Stimulated activated CD8-positive, alpha-beta memory T cell treated with anti-CD3 and anti-CD28 coated beads, Interleukin-15, amount 100 ng/mL, for 48 hours (primary cell): ENCODE measurements at places on chromosomes 1 and 21.

DNA sequence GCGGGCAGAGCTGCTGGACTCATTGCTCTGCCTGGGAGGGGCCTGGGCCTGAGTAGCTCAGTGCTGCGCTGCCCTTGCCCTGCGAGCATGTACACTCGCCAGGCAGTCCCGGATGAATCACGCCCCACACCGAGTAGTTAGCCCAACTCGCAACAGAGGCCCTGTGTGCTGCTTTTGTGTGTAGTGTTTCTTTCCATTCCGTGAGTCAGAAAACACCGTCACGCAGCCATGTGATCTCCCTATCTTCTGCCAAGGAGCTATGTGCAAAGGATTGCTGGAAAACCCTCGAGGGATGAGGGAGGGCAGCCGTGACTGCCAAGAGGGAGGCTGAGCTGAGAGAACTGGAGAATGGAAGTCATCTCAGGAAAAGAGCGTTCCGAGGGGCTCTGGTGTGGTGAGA is 37.3 kb downstream of the NENF start:
- no peak for DNase-seq

DNA sequence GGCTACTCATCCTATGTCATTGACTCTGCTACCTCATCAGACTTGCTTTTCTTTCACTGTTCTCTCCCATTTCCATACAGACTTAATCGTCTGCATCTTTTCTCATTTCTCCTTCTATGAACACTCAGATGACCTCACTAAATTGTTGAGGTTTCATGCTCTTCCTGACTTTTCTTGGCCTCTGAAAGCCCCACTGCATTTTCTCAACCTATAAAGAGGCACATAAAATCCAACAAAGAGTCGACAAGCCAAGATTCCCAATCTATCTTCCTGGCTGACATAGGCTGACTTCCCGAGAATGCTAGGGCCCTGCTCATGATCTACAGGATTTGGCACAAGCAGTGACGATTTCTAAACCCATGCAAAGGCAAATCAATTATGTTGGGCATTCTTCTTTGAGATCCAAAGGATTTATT is 280.8 kb upstream of the DPYD start:
- no peak for DNase-seq

DNA sequence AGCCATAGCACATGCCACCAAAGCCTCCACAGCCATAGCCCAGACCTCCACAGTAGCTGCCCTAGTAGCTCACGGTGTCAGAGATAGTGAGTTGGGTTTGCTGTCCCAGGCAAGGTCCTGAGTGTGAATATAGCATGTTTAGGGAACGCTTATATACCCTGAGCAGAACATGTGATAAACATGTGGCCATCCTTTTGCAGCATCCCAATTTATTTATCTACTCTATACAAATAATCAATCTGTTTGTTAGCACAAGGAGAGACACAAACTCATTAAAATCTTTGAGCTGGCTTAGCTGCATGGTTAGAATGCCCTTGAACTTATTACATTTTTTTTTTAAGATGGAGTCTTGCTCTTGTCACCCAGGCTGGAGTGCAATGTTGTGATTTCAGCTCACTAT is at the start of gene KRTAP19-2:
TSS of gene KRTAP19-2 (minus strand) at position 101 of the 400 bp plus-strand sequence. CDS start at position 13, 88 bp downstream.
- DNase-seq, result no peak

DNA sequence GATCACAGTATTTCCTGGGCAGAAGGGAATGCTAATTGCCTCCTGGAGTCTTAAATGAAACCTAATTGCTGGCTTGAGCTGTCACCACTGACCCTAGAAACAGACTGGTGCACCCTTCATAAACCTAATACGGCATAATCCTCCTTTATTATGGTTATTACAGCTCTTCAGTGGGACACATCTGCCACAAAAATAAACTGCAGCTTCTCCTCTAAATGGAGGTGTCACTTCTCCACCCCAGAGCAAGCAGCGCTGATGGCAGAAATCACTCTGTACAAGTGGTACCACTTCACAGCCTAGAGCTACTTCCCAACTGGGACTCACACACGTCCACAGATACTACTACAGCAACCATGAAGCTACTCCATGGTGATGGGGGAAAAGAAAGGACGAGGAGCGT is 11.1 kb downstream of the PTPN14 start:
- DNase-seq, result no peak

DNA sequence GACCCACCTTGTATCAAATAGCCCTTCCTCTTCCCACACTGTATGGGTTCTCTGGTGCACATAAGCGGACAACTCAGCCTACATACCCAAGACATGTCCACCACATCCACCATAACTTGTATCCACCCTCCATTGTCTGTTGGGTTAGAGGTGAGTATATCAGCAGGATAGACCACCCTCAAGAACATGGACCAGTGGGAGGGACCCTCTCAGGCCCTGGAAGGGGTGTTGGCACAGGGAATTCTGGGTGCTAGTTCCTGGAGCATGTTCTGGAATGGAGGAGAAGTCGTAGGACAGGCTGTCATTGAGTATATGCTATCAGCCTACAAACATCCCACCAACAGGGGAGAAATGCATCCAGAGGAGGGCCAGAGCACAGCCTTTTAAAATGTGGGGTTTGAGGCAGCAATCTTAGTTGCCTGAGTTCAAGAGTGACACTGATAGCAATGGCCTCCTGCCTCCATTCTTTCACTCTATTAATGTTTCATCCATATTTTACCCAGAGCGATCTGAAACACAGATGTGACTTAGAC is 7.5 kb downstream of the CD55 start:
- no peak for DNase-seq

DNA sequence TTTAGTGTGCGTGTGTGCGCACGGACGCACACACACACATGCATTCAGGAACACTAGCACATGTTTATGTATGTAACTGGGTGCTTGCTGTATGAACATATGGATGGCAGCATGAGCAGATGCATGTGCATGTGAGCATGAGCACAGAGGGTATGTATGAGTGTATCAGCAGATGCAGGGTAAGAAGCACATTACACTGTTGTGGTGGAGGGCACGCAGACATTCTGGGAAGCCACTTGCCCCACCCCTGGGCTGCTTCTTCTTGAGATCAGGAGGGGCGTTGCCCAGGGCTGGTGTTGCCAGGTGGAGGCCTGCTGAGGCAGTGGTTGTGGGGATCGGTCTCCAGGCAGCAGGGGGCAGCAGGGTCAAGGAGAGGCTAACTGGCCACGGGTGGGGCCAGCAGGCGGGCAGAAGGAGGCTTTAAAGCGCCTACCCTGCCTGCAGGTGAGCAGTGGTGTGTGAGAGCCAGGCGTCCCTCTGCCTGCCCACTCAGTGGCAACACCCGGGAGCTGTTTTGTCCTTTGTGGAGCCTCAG is 3.9 kb upstream of the P3R3URF start:
- DNase-seq, result no peak

DNA sequence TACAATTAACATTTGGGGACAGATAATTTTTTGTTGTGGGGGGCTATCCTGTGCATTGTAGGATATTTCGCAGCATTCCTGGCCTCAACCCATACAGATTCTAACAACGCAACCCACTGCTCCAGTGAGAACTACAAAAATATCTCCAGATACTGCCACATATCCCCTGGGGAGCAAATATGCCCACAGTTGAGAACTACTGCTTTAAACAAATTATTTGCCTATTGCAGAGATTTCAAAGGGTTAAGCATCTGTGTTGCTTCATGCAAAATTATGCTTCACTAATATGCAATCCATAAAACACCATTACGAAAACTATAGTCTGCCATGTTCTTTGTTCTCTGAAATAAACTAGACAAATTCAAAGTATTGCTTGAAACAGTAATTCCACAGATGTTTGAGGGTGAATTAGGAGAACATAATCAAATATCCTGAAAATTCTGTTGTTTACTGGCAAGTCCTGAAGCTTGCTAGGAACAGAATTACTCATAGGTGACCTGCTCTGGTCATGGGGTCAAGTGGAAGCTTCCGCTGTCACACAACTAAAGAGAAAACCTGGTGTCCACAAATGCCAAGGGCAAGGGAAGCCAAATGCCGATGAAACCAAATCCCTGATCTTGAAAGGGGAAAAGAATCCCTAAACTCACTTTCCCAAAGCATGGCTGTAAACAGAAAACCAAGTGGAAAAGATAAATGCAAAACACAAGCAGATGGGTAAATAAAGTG is 149.4 kb downstream of the RERE start:
- no peak for DNase-seq

GRCh38 chr1:89552471-89553081 is 27.9 kb downstream of the LRRC8B start:
- no peak for DNase-seq

GRCh38 chr1:198638894-198639635 is at the start of gene PTPRC:
Gene PTPRC (plus strand): TSS chr1:198639040. CDS start chr1:198639269, 229 bp downstream.
- no peak for DNase-seq

GRCh38 chr1:212656730-212657129 is 42.9 kb downstream of the BATF3 start:
- DNase-seq, result no peak

DNA sequence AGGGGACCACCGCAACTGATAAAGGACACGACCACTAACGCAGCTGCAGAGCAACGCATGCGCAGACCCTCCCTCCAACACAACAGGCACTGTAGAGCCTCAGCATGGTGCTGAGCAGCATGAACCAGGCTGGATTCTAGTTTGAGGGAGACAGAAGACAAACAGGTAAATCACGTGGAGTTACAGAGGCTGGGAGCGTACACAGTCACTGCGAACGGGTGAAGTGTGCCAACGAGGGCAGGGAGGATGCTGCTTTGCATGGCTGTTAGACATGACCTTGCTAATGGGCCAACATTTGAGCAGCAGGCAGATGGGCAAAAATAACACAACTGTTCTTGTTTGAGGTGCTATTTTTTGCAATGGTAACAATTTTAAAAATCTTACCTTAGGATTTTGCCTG is 55.2 kb upstream of the NADK start:
- DNase-seq, result no peak

DNA sequence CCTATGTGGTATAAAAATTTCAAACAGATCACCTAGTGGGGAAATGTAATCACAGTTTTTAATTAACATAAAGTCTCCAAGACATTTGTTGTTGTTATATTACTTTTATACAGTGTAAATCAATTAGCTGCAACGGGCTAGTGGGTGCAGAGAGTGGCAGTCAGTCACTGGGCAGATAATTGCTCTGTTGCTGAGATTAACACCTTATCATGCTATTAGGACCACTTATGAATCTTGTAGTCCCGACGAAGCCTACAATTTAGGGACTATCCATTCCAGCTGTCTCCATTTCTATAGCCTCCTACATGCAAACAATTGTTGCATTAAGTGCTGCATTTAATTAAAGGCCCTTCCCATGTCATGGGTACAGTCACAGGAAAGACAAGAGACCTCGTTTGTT is 158.9 kb upstream of the PROX1 start:
- no peak for DNase-seq

- DNase-seq, result peak; percentile 4
Measured at GRCh38 chr1:22930240-22930912, 42.3 kb downstream of the LACTBL1 start.
